ENCODE measurements at places on chromosomes 12 and 14. TPM values are rescaled to one million over a fixed set of nuclear protein-coding genes. Genes with fewer than 3 reads are reported as not detected.

The BIN2 gene
- not detected for total RNA-seq

The NPFF gene
- total RNA-seq, result not detected

The B4GALNT1 gene
- 42.3 TPM for total RNA-seq

The PPM1H gene
- total RNA-seq, result 12.0 TPM

The SLC2A13 gene
- total RNA-seq, result 3.2 TPM

The KRT73 gene
- not detected for total RNA-seq

The LTBP2 gene
- total RNA-seq, result 17.4 TPM

The SERPINA6 gene
- total RNA-seq, result not detected

The PRB2 gene
- total RNA-seq, result not detected

The KLHL28 gene
- 2.4 TPM for total RNA-seq

The LALBA gene
- not detected for total RNA-seq

DNA sequence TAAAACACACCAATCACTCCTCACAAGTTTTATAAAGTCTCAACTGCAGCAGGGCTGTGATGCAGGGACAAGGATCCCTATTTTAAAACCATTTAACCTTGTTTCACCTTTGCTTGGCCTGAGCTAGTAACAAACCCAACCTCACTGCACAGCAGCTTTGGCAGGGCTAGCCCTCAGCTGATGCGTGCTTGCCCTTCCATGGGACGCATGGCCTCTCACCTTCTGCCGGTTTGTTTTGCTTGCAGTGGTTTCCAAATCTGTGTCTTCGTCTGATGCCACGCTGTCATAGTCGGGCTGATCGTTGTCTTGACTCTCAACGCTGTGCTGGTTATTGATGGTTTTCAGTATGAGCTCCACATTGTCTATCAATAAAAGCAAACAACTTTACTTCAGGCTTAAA is 43.3 kb downstream of the GIT2 start:
- no peak for DNase-seq
- peaks cover 24% of the 10 kb centered on the region for H3K4me1 ChIP-seq
- peaks cover 29% of the 10 kb centered on the region for H3K36me3 ChIP-seq
- H3K27ac ChIP-seq, result no peak overlapping the region
- H3K4me3 ChIP-seq, result no peak overlapping the region

DNA sequence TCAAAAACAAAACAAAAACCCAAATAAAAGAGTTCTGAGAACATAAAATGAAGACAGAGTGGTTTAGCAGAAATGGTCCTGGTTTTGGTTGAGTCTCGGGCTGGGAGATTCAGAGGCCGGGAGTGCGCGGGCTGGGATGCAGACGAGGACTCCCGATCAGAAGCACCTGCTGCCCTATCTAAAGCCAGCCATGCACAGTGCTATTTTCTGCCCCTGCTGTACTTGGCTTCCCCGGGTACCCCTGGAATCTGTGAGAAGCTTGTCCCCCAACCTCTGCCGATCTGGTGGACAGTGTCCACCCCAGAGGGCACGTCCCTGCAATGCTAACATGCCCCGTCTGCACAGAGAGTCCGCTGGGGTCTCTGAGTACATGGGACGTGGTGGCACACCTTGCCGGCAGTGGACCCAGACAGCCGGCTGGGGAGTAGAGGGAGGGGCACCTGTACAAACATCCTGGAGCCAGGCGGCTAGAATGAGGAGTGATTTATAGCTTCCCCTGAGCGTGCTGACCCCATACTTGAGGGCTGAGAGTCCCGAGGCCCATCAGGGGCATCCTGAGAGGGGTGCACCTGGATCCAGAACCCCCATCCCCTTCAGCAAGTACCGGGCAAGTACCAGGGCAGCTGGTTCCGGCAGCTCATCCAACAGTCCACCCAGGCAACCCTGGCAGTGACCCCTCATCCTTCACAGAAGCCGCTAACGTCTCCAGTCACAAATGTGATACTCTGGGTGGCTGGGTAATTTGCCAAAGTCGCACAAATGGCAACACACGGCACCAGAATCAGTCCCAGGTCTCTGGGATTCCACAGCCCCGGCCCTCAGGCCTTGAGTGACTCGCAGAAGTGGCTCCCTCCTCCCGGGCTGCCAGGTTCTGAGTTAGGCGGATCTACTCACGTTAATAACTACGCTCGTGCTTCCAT is 37.1 kb downstream of the CHGA start:
- no peaks in the 10 kb centered on the region for H3K27me3 ChIP-seq
- peak; percentile 33 for DNase-seq
- no peaks in the 10 kb centered on the region for H3K36me3 ChIP-seq
- no peak overlapping the region for H3K27ac ChIP-seq
- peaks cover 22% of the 10 kb centered on the region for H3K4me1 ChIP-seq
- H3K4me3 ChIP-seq, result no peak overlapping the region

GRCh38 chr12:26359576-26359975 is 164.2 kb downstream of the SSPN start:
- no peaks in the 10 kb centered on the region for H3K36me3 ChIP-seq
- H3K4me1 ChIP-seq, result no peaks in the 10 kb centered on the region
- H3K27me3 ChIP-seq, result no peaks in the 10 kb centered on the region
- no peak overlapping the region for H3K27ac ChIP-seq
- H3K4me3 ChIP-seq, result no peak overlapping the region
- DNase-seq, result no peak

DNA sequence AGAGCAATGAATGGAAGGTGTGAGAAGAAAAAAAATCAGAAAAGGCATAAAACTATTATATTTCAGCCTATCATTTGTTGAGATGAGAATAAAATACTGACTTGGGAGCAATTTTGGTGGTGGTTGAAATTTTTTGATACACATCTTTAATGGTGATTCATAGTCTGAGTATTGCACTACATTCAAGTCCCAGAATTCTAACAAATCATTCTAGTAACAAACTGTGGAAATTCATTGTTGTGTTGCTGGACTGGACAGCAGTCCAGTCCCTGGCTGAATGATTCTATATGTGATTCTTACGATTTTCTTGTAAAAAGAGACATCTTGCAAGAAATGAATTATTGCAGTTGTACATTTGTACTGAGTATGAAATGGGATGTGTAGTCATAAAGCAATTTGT is 268.6 kb downstream of the TRHDE start:
- DNase-seq, result peak; percentile 6
- no peaks in the 10 kb centered on the region for H3K27me3 ChIP-seq
- no peaks in the 10 kb centered on the region for H3K36me3 ChIP-seq
- H3K27ac ChIP-seq, result no peak overlapping the region

GRCh38 chr12:6987956-6988553 is 17.3 kb downstream of the EMG1 start:
- no peaks in the 10 kb centered on the region for H3K36me3 ChIP-seq
- H3K27me3 ChIP-seq, result no peaks in the 10 kb centered on the region
- no peak overlapping the region for H3K4me3 ChIP-seq

DNA sequence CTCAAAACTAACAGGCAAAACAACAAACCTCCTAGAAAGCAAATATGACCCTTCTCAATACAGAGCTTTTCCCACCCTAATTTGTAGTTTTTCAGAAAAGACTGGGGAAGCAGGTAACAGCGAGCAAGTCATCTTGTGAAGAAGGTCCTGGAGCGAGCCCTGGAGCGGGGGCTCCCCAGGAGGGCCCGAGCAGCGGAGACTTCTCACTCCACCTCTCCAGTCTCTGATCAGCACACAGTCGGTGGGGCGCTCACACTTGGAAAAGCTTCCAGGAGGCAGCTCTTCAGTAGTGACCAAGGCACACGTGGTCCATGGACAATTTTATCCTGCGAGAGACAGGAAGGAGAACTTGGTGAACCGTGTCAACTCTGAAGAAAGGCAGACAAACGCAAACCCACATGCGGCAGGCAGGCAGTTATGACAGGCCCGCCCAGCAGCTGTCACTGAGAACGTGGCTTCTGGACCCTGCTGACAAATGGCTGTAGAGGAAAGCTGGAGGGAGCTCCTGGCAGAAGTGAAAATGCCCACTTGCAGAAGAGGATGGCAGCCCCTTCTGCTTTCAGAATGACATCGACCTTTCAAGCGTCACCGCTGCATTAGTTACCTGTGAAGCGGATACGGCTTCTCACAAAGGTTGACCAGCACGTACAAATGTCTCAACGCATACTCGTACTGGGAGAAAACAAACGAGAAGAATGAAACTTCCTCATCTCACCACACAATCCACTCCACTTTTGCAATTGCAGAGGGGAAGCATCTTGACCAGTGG is 44.2 kb downstream of the LGMN start:
- no peak for DNase-seq
- peaks cover 4% of the 10 kb centered on the region for H3K4me1 ChIP-seq
- no peaks in the 10 kb centered on the region for H3K36me3 ChIP-seq
- H3K27ac ChIP-seq, result no peak overlapping the region
- H3K4me3 ChIP-seq, result no peak overlapping the region

- no peak overlapping the region for H3K4me3 ChIP-seq
- no peaks in the 10 kb centered on the region for H3K36me3 ChIP-seq
- DNase-seq, result no peak
- no peak overlapping the region for H3K27ac ChIP-seq
- H3K4me1 ChIP-seq, result no peaks in the 10 kb centered on the region
Observed at GRCh38 chr14:44663136-44663535, 156.1 kb upstream of the FSCB start.

DNA sequence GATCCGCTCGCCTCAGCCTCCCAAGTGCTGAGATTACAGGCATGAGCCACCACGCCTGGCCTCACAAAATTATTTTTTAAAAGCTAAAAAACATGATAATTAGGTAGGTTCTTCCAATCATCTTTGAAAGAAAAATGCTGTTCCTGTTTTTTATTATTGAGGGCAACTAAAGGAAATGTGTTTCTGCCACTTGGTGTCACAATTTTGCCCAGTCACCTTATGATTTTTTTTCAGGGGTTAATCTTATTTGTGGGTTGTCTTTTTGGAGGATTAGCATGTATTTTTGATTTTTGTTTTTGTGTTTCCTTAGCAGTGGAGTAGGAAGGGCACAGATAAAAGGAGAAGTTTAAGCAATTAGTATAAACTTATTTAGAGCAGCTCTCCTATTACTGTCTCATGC is 79.8 kb downstream of the PRORP start:
- H3K36me3 ChIP-seq, result no peaks in the 10 kb centered on the region
- DNase-seq, result no peak
- no peak overlapping the region for H3K27ac ChIP-seq

GRCh38 chr12:84412226-84412625 is 500.4 kb downstream of the SLC6A15 start:
- H3K27ac ChIP-seq, result no peak overlapping the region
- H3K36me3 ChIP-seq, result no peaks in the 10 kb centered on the region

DNA sequence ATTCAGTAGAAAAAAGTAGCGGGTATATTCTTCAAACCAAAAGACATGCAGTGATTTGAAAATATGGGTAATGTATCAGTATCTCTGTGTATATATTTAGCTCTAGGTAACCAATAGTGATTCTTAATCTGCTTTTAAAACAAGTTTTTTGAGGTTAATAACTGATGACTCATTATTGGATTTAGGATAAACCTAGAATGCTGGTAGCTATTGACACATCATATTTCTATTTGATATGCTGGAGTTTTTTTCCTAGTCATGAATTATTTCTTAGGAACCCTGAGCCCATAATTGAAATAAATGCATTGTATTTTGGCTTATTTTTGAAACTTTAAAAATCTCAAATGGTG is 15.5 kb downstream of the ARF6 start:
- H3K27me3 ChIP-seq, result no peaks in the 10 kb centered on the region
- peak overlapping the region; percentile 33 for H3K4me3 ChIP-seq
- DNase-seq, result peak; percentile 93
- peaks cover 59% of the 10 kb centered on the region for H3K4me1 ChIP-seq
- H3K36me3 ChIP-seq, result no peaks in the 10 kb centered on the region
- H3K27ac ChIP-seq, result peak overlapping the region; percentile 85

DNA sequence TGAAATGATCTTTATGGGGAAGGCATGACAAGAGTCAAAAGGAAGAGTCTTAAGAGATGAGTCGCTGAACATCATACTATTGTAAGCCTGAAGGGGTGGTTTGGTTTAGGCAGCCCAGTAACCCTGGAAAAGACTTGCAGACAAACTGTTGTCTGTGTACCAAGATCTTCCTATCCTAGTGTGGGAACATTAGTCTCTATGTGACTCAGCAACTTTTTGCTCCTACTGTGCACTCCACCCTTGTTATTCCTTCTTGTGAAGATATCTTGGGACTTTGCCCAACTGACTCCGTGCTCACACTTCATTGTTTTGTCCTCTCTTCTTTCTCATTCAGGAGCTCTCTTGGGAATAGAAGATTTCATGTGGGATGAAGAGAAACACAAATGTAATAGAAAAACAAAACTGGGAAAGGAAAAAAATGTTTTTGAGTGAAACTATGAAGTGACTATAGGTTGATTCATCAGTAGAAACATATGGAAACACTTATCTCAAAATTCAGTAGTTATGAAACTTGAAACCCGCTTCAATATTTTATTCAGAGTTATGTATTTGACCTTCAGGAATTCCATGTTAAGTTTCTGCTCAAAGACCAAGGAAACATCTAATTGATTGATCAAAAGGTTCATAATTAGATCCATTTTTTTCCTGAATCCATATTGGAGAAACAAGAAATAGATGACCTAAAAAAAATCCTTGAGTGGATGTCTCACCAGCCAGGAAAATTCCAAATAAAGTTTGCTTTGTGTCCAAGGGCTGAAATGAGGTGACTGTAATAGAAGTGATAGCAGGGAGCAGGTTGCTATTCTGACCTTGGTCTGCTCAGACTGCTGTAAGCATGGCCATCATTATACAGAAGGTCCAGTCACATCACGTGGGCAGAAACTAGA is 67.2 kb downstream of the BTG1 start:
- peak overlapping the region; percentile 9 for H3K4me3 ChIP-seq
- H3K36me3 ChIP-seq, result no peaks in the 10 kb centered on the region
- DNase-seq, result peak; percentile 92

DNA sequence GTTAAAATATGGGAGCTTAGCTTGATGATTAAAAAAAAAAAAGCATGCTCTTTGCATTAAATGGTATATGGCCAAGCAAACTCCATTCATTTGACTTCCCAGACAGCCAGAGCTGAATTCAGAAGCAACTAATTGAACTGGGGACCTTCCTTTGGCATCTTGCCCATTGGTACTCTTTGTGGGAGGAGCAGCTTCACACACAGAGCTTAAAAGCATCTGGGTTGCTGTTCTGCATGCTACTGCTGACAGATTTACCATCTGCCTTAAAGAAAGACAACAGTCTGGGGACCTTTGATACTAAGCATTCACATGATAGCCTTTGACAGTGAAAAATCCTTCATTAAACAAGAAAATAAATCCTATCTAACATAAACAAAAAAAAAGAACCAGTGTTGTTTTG is 977.9 kb downstream of the TMTC2 start:
- no peak overlapping the region for H3K27ac ChIP-seq
- no peak for DNase-seq
- H3K27me3 ChIP-seq, result no peaks in the 10 kb centered on the region
- no peaks in the 10 kb centered on the region for H3K36me3 ChIP-seq

GRCh38 chr14:90405755-90406154 is 8.9 kb downstream of the CALM1 start:
- no peak overlapping the region for H3K27ac ChIP-seq
- no peak overlapping the region for H3K4me3 ChIP-seq
- H3K36me3 ChIP-seq, result peaks cover 53% of the 10 kb centered on the region
- H3K4me1 ChIP-seq, result peaks cover 19% of the 10 kb centered on the region
- DNase-seq, result no peak
- H3K27me3 ChIP-seq, result no peaks in the 10 kb centered on the region

Measured in PC-3 (cell line).